Stimulated activated CD4-positive, alpha-beta T cell treated with anti-CD3 and anti-CD28 coated beads, TNF-alpha, amount 100 ng/mL, for 24 hours (primary cell): ENCODE measurements at places on chromosomes 2 and 18.

DNA sequence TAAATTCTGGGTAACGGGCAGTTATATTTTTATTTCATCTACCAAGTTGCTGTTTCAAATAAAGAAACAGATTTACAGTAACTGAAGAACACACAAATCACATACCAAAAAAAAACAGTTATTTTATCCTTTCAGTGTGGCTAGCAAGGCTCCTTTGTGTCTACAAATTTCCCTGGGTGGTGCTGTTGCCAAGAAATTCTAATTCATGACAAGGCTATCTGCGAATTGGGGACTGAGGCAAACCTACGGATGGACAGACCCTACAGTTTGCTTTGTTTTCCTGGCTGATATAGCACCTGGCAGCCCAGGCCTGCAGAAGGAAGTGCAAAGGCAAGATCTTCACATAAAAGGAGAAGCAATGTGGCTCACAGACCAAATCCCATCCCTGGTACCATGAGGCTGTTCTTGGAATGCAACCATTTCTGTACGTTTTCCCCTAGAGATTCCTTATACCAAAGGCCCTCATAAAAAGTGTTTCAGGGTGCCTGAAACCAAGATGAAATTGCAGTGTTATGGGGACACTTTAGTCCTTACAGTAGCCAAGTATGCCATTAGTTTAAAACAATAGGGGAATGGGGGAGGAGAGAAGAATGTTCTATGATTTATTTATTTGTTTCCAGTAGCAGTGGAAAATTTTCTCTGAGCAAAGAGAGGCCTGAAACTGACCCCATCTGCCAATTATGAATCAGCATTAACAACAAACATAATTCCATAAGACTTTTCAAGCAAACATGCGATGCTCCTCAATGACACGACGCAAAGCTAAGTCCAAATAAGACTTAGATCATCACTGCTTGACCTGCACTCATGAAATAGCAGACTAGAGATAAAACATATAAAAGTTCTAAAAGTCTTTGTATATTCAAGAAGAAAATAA, 4.3 kb downstream of the KLF7 start:
- DNase-seq, result no peak

GRCh38 chr2:88845772-88846661, 154.5 kb downstream of the RPIA start:
- DNase-seq, result no peak

GRCh38 chr2:225192869-225193268, 150.6 kb upstream of the DOCK10 start:
- no peak for DNase-seq

DNA sequence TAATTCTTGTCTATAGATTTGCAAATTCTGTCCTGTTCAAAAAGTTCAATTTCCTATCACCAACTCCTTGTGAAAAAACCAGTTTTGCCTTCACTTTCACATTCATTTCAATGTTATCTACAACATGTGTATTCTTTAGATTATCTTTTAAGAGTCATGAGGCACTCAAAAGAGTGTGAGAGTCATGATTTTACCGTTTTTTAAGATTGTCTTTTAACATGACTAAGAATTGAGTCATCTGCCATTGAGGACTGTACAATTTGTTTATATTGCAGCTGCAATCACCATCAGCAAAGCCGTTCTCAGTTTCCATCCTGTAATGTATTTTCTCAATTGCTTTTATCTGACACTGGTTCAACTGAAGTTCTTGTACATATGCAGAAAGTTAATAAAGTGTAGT, 275.8 kb downstream of the LNPK start:
- DNase-seq, result no peak

- DNase-seq, result no peak
Measured at GRCh38 chr2:83596592-83597282, 862.3 kb downstream of the SUCLG1 start.

- no peak for DNase-seq
Measured at GRCh38 chr2:170228429-170228828, 50.5 kb downstream of the MYO3B start.

GRCh38 chr2:189633392-189633811, 27.9 kb upstream of the ASNSD1 start:
- DNase-seq, result no peak

DNA sequence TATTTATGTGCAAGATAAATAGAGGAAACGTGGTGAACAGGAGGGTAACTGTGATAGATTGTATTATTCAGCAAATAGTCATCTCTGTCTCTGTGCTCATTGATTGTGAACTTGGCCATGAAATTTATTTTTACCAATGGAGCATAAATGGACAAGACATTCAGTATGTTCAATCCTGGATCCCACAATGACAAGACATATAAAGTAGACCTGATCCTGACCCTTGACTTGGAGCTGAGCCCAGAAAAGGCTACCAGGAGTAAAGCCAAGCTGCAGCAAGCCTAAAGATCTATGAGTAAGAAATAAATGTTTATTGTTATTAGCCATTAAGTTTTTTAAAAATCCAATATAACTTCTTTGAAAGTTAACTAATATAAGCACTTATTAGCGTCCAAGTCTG, 531.2 kb downstream of the PIK3C3 start:
- DNase-seq, result no peak

DNA sequence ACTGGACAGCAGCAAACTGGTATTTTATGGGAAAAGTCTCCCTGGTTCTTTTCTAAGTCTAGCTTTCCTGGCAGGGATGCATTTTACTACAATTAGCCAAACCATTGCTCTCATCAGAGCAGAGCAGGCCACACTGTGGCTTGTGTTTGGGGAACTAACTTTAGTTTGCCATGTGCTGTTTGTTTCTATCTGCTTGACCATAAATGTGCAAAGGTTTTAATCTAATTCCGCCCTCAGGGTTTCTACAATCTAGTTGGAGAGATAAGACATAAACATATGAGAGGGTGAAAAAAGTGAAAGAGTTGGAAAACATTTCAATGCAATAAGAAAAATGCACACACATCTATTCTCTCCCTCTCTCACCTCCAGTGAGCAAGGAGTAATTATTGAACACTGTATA, 86.9 kb upstream of the MAPK4 start:
- DNase-seq, result no peak

DNA sequence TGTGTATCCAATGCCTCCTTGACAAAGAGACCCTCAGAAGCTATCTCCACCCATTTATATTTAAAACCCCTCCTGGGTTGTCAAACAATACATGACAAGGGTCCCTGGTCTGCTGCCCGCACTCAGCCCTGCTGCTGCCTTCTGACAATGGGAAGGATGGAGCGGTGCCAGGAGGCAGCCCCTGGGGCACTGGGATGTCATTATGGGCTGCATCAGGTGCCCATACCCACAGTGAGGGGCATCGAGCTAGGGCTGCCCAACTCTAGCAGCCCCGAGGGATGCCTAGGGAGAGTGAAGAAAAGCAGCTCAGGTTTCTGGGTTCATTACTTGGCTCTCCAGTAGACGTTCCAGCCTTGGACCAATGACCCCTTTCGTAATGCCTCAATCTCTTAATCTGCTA, 301.7 kb downstream of the ALK start:
- DNase-seq, result no peak

GRCh38 chr2:83565181-83565580, 893.9 kb downstream of the SUCLG1 start:
- no peak for DNase-seq

GRCh38 chr2:156430980-156431358, 5.2 kb upstream of the GPD2 start:
- DNase-seq, result no peak
